ENCODE measurements at places on chromosomes 5 and 9.

GRCh38 chr5:176891331-176891958, 7.7 kb downstream of the HK3 start:
- DNase-seq = no peak

DNA sequence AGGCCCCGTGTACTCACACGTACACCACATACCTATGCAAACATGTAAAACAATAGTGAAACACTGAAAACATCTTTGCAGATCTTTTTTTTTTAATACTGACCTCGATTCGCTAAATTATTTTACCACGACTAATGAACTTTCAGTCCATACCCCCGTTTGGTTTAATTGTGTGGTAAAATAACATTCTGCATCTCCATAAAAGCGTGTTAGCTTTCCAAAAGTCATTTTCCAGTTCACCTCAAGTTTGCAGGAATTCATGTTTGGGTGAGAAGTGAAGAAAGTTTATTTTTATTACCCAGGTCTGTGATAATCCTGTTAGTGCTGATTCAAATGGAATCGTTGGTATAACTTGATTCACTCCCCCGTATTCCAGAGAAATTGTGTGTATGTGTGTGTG, 652 bp downstream of the ARSK start:
- DNase-seq = no peak

DNA sequence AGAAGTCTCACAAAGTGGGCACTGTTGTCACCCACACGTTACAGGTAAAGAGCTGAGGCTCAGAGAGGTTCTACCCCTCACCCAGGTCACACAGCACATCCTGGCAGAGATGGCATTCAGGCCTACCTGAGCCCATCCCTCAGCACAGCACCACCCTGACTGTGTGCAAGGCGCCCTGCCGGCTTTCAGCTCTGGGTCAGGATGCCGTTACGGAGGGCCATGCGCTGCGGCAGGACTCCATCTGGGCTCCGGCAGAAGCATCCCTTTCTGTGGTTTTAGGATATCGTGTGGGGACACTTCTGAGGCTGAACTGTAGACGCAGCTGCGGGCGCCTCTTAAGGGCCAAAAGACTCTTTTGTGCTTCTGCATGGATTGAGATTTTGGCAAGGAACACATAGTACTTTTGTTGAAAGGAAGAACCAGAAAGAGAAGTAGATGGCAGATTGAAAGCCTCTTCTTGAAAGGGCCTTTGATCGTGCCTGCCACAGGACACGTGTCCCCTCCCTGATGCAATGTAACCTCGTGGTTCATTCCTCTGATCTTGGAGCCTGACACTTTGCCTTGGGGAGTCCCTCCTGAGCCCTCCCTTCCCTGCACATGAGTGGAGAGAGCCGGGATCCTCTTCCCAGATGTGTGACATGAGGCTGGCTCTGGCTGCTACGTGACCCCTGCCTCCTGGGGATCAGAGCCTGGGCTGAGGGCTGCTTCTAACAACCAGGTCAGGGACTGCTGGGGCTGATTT, 31.3 kb downstream of the USP20 start:
- no peak for DNase-seq

DNA sequence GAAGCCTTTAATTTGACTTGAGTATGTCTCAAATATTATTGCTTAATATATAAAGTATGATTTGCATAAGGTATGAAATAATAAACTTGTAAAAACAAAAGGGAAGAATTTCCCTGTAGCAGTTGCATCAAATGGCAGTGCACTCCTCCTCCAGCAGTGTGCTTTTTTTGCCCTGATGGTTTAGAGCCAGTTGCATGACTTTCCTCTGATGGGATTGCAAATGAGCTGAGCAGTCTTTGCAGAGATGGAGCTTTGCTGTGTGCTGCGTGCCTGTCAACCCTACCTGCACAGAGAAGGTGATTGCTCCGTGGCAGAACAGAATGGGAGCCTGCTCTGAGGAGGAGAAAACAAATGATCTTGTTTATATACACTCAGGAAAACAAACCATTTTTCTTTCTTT, 22.7 kb upstream of the CATSPER3 start:
- DNase-seq = peak; percentile 38

Data from NCI-H526 (cell line).